Peyer's patch (tissue), 4 donors: ENCODE measurements at places on chromosomes 7 and 10.

GRCh38 chr7:33044986-33045385 is 17.6 kb downstream of the NT5C3A start:
- DNase-seq, result no peak

GRCh38 chr7:7830122-7830878 is 111.9 kb upstream of the RPA3 start:
- no peak for DNase-seq

GRCh38 chr7:127873715-127874636 is 157.3 kb downstream of the LRRC4 start:
- no peak for DNase-seq

- DNase-seq, result no peak
These were observed 191.6 kb downstream of the BICC1 start for GRCh38 chr10:58704226-58704625.

- no peak for DNase-seq
These were observed 23.7 kb upstream of the AGR3 start for GRCh38 chr7:16905300-16906044.

DNA sequence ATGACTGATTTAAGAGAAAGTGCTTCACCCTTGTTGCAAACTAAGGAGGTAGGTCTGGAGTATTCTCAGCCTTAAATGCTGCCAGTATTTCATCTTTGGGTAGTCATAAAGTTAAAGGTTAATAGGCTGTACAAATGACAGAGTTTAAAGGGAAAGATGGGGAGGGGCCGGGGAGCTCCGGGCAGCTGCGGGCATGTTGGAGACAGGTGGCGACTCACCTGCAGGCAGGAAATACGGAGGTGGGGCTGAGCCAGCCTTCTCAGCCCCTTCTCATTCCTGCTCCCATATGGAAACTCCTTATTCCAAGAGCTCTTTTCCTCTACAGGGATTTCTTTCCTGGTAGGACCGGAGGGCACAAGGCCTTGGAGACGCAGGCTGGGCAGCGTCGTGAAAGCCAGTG is 31.8 kb upstream of the HMX3 start:
- DNase-seq, result no peak

- DNase-seq, result no peak
These were observed 743 bp downstream of the RBM17 start for GRCh38 chr10:6089334-6090219.

- no peak for DNase-seq
These were observed 38.8 kb upstream of the SEPTIN7 start for GRCh38 chr7:35761871-35762677.

- DNase-seq, result no peak
These were observed 112.1 kb upstream of the AFAP1L2 start for GRCh38 chr10:114516356-114516755.

- DNase-seq, result no peak
These were observed 42.8 kb downstream of the GLI3 start for GRCh38 chr7:42194238-42194637.

DNA sequence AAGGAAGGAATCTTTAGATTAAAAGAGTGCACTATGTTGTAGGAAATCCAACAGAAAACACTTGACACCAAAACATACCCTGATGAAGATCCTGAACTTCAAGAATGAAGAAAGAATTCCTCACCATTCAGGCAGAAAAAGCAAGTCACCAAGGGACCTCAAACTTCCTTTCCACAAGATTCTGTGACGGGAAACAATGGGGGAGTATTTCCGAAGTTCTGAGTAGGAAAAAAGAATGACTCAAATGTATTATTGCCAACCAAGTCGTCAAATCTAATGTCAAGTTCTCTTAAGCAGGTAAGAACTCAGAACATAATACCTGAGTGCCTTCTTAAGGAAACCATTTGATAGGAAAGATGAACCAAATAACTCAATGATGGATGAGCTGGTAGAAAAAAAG is 44.7 kb upstream of the MTURN start:
- no peak for DNase-seq

DNA sequence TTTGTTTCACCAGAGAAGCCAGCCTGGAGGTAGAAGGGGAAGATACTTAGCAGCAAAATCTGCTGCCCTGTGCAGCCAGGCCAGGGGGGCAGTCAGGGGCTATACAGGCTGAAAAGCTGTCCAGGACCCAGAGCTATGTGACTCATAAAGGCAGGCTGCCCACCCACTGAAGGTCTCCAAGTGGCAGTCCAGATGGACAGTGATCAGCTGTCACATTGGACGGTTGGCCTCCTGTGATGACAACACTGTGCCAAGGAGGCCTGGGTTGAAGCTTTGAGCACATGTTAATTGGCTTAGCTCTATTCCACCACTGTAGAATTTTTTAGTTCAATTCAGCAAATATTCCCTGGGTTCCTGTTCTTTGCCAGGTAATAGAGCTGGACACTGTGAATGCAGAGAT is 577.3 kb upstream of the GALNT17 start:
- no peak for DNase-seq

DNA sequence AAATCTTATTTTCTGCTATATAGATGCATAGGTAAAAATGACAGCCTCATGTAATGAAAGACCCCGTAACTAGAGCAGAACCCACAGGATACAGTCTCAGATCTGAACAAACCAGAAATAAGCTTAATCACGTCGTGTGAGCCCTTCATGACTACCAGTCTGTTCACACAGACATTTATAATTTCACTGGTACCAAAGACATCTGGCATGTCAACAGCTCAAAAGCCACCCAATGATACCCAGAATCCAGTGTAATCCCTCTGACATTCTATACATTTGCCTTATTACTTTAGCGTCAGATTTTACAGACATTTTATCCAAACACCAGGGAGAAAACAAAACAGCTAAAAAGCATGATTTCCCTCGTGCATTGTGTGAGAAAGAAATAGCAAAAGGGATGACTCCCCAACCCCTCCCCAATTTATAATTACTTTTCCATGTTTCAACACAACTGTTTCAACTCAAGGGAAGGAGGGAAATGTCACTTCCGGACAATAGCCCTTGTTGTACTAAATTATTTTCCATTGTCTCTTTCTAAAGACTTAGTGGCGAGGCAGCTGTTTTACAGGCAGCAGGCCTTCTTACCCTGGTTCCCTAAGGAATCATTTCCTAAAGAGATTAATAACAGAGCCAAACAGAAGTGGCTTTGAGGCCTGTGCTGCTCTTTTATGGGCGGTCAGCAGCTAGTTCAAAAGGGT is 33.2 kb downstream of the DOCK4 start:
- DNase-seq, result no peak

DNA sequence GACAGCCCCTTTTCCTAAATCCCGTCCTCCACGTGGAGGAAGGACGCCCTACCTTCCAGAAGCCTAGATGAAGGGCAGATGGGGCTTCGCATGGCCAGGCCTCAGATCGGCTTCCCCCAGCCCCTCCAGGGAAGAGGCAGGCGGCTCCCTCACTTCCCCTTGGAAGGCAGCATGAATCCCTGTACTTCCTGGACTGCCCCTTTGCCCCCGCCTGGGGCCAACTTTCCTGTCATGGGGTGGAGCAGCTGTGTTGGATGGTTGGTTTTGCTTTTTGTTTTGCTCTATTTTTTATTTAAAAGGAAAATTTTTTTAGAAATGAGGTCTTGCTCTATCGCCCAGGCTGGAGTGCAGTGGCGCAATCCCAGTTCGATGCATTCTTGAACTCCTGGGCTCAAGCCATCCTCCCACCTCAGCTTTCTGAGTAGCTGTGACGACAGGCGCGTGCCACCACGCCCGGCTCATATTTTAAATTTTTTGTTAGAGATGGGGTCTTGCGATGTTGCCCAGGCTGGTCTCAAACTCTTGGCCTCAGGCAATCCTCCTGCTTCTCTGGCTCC is 27.2 kb downstream of the GTF2IRD1 start:
- DNase-seq, result no peak

DNA sequence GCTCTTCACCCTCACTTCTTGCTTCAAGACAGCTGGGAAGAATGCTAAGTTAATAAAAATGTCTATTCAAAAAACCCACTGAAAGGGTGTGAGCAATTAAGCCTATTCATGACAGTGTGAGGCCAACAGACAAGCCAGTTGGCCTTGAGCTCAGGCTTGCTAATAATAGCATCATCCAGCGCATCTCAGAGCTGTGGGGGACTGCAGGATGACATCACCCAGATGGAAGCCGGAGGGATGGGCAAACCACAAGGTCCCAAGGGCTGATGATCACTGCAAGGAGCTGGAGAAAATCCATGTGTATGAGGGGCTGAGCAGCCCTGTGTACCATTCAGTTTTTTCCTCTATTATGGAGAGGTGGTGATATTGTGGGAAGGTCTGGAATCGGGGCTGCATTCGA is 770.4 kb downstream of the TNS3 start:
- DNase-seq, result no peak

DNA sequence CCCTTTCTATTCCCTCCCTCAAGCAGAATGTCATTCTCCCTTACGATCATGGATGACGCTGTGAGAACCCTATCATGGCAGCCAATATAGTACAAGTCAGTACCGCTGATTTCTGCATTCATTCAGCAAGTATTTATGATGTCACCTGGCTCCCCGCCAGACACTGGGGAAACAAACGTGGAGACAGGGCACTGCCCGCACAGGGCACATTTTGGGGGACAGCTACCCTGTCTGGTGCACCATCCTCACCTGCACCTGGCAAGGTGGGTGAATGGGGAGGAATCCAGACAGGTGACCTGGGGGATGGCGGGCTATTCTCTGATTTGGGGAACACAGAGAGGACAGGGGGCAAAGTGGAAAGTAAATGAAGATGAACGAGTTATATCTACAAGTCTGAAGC is 28.4 kb downstream of the MKI67 start:
- DNase-seq, result no peak

GRCh38 chr10:104678658-104679057 is 37.6 kb downstream of the SORCS3 start:
- DNase-seq, result no peak

GRCh38 chr7:16934722-16935340 is 53.0 kb upstream of the AGR3 start:
- DNase-seq, result no peak

DNA sequence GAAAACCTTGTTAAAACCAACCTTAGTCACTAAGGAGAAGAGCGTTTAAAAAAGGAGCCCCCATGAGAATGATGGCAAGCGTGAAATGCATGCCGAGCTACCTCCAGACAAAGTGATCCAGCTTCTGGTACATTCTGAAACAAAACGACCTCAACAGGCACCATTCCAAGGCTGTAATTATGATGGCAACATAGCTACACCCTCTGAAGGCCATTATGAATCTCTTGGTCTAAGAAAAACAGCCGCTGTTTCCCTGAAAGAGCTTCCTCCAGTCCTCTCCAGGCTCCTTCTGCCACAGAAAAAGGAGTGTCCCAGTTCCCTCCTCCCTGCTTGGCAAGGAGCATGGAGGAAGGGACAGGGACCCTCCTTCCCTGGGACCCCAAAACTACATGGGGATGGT is 50.0 kb upstream of the ABLIM1 start:
- DNase-seq, result no peak

GRCh38 chr10:80537086-80537735 is 491 bp upstream of the SH2D4B start:
- no peak for DNase-seq
